ENCODE measurements at places on chromosomes 1 and 21.

DNA sequence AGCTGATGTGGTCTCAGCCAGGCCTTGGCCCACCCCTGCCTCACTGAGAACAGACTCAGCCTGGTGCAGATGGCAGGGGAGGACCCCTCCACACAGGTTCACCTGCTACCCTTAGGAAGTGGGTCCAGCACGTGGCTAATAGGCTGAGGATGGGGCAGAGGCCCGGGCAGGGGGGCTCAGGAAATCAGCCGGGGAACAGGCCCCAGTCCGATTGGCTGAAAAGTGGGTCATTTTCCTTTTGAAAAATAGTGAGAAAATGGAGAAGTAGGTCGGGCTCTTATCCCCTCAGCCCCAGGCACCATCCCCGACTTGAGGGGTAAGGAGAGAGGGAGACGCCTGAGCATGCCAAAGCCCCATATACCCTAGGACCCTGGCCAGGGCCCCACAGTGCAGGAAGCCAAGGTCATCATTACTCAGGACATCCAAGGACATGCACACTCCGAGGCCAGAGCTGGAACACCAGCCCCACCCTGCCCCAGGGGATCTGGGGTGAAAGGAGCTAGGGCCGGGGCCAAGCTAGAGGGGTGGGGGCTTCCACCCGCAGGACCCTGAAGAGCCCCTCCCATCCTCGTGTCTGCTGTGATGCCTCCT is 11.0 kb downstream of the DLGAP3 start:
- DNase-seq = no peak

DNA sequence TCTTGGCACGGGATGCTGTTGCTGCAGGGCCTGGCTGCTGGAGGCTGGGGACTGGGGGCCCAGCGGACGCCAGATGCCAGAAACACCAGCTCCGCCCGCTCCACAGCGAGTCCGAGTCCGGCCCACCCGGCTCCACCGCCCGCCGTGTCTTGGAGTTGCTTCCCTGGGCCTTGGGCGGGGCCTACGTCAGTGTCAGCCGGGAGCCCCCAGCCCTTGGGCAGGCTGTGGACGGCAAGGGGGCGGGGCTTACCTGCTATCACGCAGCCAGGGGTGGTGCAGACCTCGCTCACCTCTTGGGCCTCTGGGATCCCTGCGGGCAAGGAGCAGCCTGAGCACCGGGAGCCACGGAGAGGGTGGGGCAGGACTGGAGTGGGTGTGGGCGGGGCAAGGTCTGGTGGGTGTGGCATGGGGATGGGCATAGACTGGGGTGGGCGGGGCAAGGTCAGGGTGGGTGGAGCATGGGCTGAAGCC is 21.8 kb downstream of the MMEL1 start:
- DNase-seq = no peak

GRCh38 chr1:47769983-47770382 is 227.2 kb downstream of the TRABD2B start:
- DNase-seq = no peak

DNA sequence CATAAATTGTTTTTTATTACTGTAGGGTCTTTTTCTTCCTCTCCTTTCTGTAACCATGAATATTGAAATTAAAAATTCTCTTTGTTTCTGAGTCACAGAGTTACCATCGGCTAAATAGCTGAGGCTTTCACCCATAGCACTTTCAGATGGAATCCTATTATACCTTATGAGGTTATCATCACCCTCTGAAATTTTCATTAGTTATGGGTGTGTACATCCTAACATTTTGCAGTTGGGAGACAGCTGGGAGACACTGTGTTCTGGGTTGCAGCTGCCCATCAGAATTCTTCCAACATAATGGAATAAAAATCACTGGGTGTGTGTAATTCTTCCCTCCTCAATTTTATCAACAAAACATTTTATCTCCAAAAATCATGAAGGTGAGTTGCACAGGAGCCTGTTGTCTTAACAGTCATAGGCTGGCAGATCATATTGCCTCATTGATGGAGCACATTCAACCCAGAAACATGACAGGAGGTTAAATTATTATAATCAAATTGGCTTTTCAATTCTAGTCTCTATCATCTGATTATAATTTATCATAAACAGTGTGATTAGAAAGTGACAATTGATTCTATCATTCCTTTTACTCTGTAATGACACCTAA is 17.4 kb downstream of the CYYR1 start:
- no peak for DNase-seq

GRCh38 chr1:3064901-3065300 is 4.1 kb upstream of the PRDM16 start:
- no peak for DNase-seq

DNA sequence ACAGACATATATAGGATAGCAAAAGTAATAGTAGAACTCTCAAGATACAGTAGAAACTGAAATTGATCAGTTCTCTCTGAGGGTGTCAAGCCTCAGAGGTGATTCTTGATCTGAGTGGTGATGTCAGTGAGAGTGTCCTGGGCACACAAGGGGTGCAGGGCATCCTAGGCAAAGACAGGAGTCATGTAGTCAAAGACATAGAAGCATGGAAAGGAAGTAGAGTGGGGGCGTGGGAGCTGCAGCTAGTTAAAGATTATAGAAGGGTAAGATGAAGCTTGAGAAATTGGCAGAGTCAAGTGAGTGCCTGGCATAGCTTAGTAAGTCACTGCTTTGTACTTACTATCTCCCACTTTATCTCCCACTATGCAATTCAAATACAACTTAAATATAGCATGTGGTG is 22.8 kb downstream of the CDC7 start:
- DNase-seq = no peak

GRCh38 chr1:66641891-66642473 is 108.0 kb downstream of the SGIP1 start:
- no peak for DNase-seq
